AG09309 (cell line): ENCODE measurements at places on chromosomes 5 and 9.

- DNase-seq: no peak
Observed at GRCh38 chr9:20925256-20926045, 106.0 kb downstream of the HACD4 start.

GRCh38 chr5:6194906-6195612 is 183.3 kb downstream of the MED10 start:
- DNase-seq: no peak

GRCh38 chr5:8868283-8868682 is 677.6 kb downstream of the SEMA5A start:
- DNase-seq: no peak

DNA sequence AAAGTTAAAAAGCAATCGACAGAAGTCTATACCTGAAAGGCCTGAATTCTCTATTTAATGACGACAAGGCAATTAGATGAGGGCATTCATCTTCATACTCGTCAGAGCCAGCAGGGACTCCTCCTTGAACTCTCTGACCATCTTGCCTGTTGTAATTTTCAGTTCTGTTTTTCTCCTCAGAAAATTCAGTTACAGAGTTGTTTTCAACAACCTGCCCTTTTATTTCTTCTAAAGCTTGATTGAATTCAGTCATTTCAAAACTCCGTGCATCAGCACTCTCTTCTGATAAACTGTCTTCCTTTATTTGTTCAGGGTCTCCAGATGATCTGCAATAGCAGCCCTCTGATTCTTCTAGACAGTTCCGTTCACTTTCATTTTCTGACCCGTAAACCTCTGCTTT is 15.6 kb downstream of the RIOK2 start:
- no peak for DNase-seq

- DNase-seq: no peak
Observed at GRCh38 chr5:88765171-88765570, 117.8 kb downstream of the MEF2C start.

GRCh38 chr5:7668627-7669026 is 182.3 kb downstream of the CFAP90 start:
- no peak for DNase-seq

DNA sequence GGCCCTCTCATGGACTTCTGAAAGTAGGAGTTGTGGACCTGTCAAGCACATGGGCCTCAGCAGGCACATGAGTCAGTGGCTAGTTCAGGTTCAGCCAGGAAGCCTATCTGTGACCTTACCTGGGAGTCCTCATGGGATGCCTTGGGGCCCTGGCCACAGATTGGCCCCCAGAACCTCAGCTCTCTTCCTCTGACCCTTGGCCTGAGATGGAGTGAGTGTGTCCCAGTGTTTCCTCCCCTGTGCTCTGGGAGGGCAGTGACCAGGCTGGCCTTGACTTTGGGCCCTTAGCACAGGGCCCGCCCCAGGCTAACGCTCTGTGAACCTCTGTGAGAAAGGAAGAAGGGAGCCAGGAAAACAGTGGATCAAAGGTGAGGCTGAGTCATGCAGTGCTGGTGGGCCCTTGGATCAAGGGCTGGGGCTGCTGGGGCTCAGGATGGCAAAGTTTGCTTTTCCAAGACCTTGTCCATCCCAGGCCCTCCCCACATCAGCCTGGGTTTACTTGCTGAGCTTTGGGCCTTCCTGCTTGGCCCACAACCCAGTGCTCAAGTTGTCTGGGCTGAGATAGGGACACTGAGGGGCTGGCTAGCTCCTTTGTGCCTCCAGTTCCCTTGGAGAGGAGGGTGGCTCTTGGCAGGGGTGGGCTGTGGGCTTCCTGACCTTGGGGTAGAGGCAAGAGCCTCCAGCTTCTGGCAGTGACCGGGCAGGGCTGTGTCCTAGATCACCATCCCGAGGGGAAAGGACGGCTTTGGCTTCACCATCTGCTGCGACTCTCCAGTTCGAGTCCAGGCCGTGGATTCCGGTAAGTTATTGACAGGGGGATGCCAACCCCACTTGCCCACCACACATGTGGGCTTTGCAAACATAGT is 41.4 kb downstream of the RGS3 start:
- no peak for DNase-seq

- no peak for DNase-seq
Observed at GRCh38 chr5:98986587-98986986, 57.8 kb upstream of the CHD1 start.

- DNase-seq: no peak
Observed at GRCh38 chr9:127803507-127804352, 1.0 kb downstream of the FPGS start.
